ENCODE measurements at places on chromosomes 11 and 22. TPM values are rescaled to one million over a fixed set of nuclear protein-coding genes. Genes with fewer than 3 reads are reported as not detected.

Gene OR8H3
- polyA plus RNA-seq: not detected

Gene CHST1
- 12.2 TPM for polyA plus RNA-seq

Gene APOBEC3B
- polyA plus RNA-seq: 5.9 TPM

- no peak for DNase-seq
Measured at GRCh38 chr22:37439347-37439746, 12.1 kb upstream of the ELFN2 start.

DNA sequence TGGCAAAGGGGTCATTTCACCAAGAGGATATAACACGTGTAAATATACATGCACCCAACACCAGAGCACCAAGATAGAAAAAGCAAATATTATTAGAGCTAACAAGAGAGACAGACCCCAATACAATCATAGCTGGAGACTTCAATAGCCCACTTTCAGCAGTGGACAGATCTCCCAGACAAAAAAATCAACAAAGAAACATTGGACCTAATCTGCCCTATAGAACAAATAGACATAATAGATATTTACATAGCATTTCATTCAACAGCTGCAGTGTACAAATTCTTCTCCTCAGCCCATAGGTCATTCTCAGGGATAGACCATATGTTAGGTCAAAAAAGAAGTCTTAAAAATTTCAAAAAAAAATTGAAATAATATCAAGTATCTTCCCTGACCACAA is 312.8 kb downstream of the TTC28 start:
- DNase-seq: no peak

- DNase-seq: no peak
Measured at GRCh38 chr11:28743061-28743550, 634.9 kb downstream of the METTL15 start.

GRCh38 chr11:21105196-21105917 is 436.0 kb downstream of the NELL1 start:
- DNase-seq: no peak
